ENCODE measurements at places on chromosomes 2 and 18.

GRCh38 chr18:44386401-44386800 lies 294.3 kb upstream of the SETBP1 start:
- no peak for DNase-seq

GRCh38 chr2:207319316-207319715 lies 153.6 kb upstream of the KLF7 start:
- no peak for DNase-seq

GRCh38 chr2:236794176-236794957 lies 224.7 kb downstream of the ACKR3 start:
- DNase-seq, result no peak

DNA sequence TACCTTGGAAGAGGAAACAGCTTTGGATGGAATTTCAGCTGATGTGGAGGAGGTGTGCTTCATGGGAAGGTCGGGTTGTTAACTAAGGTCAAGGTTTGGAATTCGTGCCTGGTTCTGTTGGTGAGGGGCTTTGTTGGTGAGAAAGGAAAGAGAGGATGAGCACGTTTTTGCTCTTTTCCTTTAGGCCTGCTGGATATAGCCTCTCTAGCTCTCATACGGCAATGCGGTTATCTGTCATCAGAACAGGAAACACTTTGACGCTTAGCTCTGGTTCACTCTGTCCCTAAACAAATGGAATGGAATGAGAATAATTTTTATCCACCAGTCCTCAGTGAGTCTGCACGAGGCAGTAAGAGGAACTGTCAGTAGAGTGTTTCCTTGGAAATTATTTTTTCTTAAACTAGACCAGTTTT lies 169.7 kb upstream of the NOSTRIN start:
- DNase-seq, result no peak

DNA sequence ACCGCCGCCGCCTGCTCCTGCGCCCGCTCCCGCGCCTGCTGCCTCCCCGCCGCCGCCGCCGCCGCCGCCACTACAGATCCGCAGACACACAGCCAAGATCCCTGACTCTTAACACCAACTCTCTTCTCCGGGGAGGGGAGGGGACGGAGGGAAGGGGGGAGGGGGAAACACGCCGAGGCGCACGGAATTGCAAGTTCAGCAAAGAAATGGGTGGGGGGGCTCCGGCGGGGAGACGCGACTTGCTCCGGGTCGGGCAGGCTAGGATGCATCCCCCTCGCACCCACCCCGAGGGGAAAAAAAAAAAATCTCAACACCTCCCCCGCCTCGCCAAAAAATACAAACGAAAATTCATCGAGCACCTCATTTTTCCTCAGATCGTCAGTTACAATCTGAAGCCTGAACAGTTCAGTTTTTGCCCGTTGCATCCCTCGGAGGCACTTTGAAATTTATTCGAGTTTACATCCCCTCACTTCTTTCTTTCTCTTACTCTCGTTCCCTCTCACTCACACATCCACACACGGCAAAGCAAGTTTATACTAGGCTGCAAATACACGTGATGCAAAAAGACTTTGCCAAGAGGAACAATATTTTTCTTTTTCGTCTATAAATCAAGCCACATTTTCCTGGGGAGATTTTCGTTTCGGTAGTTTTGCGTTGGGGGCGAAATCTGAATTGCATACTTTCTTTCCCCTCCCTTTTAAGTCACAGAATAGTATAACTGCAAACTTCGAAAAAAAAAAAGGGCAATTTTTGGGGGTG lies at the start of gene TCF4:
TSS of gene TCF4 (minus strand) at position 82 of the 759 bp plus-strand sequence. CDS start 1,076 bp downstream, outside the sequence.
- peak; percentile 22 for DNase-seq

DNA sequence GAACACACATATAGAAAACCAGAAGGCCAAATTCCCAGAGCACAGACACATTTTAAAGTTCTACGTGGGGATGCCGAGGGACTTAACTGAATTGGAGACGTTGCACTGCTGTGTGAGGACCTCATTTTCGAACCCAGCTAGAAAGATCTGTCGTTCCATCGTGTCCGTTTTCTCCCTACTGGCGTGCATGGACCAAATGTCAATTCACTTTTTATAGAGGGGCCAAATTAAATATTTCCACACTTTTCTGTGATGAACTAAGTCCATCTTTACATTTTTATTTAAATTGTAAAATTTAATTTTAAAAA lies 692 bp upstream of the TSHZ1 start:
- no peak for DNase-seq

DNA sequence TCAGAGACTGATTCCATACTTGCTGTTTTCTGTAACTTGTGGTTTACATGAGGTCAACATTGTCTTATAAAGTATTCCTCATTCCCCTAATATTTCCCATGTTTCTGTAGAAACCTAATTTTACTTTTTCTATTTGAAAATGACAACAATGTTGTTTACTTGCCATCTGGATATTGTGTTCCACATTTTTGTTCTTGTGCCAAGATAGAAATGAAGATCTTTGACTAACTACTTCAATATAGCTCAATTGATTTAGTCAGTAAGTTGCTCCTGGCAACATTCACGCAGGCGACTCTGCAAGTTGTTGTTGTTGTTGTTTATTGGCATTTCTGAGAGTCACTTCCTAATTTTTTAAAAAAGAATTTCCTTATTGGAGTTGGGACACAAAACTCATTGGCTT lies 69.5 kb downstream of the CAVIN2 start:
- DNase-seq, result no peak

DNA sequence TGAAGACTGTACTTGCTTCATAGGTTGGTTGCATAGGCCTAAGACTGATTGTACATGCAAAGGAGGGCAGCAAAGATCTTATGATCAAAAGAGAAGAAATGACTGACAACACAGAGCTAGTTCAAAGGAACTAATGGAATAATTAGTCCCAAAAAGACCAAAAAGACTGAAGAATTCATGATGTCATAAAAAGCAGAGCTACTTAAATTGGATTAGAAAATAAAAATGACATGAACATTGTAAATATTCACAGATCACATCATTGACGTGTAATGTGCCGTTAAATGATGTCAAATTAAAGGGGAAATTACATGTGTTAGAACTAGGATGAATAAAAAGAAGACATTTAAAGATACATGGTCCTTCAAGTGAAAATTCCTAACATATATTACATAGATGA lies 616.8 kb downstream of the NR4A2 start:
- no peak for DNase-seq

- no peak for DNase-seq
These were observed 15.7 kb downstream of the GPATCH11 start for GRCh38 chr2:37100054-37100453.

DNA sequence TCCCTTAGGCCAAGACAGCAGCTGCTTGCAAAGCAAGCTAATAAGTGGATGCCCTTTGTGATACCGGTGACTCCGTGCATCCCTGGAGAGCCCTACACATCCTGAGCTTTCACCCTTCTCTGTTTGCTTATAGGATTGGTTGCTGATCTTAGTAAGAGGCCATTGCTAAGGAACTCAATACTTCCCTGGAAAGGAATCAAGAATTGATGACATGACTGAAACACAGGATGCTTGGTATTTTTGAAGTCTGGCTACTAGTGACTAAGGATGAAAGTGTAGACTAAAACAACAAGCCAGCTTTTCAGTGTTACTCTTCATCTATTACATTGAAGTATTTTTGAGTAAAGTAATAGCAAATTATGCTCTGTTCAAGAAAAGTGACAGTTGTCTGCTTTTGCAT lies 123.0 kb upstream of the SERPINE2 start:
- no peak for DNase-seq

DNA sequence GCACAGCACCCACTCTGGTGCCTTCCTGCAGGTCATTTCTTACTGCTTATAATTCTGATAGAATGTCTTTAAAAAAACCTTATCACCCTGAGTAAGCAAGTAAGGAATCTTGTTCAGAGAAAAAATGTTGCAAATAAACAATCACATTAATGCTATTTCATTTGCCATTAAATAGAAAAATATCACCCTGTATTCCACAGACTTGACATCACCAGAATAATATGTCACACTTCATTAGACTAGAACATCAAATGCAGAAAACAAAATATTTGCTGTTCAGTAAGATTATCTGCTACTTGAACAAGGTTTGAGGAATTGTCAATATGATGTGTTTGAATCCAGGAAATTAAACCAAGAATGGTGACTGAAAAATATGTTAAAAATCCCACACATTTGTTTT lies 236.6 kb upstream of the MMADHC start:
- no peak for DNase-seq

GRCh38 chr2:30252723-30253701 lies 21.7 kb downstream of the LBH start:
- no peak for DNase-seq

DNA sequence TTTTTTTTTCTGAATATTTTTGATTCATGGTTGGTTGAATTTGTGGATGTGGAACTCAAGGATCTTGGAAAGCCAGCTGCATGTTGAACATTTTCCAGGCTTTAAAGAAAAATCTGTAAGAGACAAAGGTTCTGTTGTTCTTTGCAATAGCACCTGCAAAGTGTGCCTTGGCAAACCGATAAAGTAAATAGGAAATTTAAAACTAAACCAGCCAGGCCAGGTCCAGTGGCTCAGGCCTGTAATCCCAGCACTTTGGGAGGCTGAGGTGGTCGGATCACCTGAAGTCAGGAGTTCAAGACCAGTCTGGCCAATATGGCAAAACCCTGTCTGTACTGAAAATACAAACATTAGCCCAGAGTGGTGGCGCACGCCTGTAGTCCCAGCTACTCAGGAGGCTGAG lies 74.4 kb downstream of the RIF1 start:
- DNase-seq, result no peak

DNA sequence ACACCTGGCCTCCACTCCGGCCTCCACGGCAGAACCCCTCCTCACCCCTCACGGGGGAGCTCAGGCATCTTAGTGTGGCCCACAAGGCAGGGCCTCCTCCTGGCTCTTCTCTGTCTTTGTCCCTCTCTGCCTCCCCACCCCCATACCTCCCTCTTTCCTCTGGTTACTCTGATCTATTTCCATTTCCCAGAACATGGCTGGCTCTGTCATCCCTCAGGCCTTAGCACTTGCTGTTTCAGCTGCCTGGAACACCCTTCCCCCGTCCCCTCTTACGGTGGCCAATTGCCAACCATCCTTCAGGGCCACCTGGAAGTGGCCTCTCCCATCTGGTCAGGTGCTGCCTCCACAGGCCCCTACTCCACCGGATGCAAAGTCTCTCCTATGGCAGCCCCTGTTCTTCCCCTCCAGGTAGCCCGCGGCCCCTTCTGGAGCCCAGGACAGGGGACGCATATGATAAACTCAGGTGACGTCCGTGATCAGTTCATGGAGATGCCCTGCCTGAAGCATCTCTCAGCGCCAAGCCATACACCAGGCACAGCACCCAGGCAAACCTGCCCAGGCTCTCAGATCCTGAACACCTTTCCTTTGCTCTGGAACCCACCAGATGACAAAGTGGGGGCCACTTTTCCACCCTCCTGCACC lies 3.6 kb upstream of the ECEL1 start:
- no peak for DNase-seq

DNA sequence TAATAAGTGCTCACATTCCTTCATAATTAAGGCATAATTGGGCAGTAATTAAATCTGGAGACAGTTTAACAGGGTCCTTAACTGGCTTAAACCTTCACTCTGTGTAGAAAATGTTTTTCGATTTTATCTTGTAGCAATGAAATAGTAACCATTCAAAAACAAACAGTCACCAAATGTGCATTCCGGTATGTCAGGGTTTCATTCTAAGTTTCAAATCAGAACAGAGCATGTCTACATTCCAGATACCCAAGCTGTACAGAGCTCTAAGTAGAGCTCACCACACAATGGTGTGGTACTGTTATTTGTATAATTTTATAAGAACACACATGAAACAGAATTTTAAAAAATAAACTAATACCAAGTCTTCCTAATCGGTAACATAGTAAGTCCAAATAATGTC lies 52.6 kb downstream of the SMAD2 start:
- no peak for DNase-seq

GRCh38 chr2:173667415-173667814 lies 297.8 kb downstream of the SP3 start:
- DNase-seq, result no peak

DNA sequence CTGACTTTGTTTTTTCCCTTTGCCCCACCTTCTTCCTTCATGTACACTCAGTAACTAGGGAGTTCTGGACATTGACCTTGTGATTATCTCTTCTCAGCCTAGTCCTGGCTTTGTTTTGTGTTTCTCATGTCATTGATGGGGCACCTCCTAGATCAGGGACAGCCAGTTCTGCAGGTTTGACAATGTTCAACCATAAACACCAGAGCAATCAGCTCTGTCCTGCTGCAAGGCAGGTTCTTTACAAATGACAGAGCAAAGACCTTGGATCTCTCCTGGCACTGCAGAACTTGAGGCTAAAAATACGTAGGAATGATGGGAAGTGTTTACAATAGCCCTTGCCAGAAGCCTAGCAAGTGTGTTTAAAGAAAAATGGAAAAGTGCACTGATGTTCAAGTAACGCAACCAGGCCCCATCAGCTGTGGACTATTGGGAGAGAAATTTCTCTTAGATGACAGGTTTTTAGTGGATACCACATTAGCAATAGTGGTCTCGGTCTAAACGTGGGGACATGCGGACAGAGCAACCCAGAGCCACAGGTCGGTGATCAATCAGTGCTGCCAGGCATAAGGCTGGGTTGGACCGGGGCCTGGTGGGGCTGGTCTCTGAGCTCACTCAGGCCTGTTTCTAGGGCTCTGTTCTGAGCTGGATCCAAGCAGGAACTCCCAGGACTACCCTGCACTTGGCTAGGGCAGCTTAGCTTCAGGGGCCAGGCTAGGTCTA lies 76.8 kb downstream of the SOWAHC start:
- no peak for DNase-seq

DNA sequence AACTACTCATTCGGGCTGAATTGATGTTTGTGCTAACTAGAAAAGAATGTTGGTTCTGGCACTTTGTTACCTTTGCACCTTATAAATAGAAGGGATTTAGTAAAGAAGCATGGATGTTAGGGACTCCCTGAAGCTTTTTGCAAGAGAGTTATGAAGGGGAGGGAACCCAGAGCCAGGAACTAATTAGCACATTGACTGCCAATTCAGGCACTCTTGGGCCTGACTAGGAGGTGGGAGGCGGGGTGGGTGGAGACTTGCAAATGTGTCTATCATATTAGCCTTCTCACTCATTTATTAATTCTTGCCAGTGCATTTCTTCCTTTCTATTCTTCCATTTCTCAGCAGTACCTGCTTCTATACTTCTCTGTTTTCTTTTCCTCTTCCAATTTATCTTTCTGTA lies 1022.4 kb downstream of the TMEM182 start:
- DNase-seq, result no peak

GRCh38 chr2:84797271-84797670 lies 83.6 kb downstream of the TRABD2A start:
- DNase-seq, result no peak

- no peak for DNase-seq
These were observed 10.9 kb downstream of the NHEJ1 start for GRCh38 chr2:219149667-219150066.

GRCh38 chr18:55001394-55002024 lies 42.2 kb upstream of the CCDC68 start:
- DNase-seq, result peak; percentile 36

- no peak for DNase-seq
These were observed 137.6 kb downstream of the MBD2 start for GRCh38 chr18:54086863-54087262.

DNA sequence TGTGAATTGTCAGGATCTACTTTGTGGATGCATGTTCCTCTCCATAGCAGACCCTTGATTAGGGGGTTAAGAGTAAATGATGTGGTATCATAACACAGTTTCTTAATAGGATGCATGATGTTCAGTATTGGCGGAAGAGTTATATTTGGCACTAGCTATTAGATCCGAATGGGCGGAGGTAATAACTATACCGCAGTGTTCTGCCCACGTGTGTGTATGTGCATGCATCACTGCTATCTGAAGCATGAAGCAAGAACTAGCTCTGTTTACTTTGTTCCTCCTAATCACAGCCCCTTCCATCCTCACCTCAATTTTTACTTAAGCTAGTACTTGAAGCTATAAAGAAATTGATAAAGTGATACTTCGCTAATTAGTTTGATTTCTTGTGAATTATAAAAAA lies 159.6 kb upstream of the NOSTRIN start:
- no peak for DNase-seq
